ENCODE measurements at places on chromosomes 7 and 10.

DNA sequence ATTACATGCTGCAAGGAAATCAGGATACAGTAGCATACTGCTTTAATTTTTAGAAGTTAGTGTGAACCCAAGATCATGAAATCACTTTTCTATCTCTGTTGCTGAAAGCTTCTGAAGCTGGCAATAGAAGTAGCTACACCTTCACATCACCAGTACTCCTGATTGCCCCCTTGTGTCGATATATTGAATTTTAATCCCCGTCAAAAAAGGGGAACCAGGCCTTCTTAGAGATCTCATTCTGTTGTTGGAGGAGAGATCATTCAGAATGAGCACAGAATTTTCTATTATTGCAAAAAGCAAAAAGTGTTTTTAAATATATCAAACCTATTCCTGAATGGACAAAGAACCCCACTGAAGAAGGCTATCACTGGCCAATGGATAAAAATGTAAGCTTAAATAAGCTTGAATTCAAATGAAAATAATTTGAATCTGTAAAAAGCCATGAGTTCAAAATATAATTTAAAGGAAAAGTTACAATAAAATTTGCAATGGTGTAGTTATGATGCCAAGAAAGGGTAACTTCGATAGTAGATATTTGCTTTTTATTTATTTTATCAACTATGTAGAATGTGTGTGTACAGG lies 39.7 kb upstream of the TEX47 start:
- no peaks in the 10 kb centered on the region for H3K36me3 ChIP-seq

- H3K4me3 ChIP-seq = no peak overlapping the region
- no peaks in the 10 kb centered on the region for H3K4me1 ChIP-seq
- no peaks in the 10 kb centered on the region for H3K36me3 ChIP-seq
- no peak for DNase-seq
- H3K27ac ChIP-seq = no peak overlapping the region
- H3K27me3 ChIP-seq = no peaks in the 10 kb centered on the region
Measured at GRCh38 chr7:38296059-38296857, 22.8 kb upstream of the TARP start.

DNA sequence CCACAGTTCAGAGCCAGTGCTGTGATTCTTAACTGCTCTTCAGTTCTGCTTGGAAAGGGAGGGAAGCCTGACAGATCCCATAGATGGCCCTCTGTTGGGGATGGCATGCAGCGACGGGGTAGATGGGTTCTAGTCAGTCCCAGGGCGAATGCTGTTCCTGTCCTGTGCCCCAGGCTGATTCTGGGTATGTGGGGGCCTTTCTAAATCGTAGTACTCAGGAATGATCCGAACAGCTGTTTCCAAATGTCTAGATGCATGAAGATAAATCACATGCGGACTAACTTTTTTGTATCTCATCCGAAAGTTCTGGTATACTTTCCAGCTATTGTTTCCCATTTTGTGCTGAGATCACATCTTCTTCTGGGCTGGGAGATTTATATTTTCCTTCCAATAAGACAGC lies 186.0 kb upstream of the MKI67 start:
- H3K27ac ChIP-seq = no peak overlapping the region
- no peaks in the 10 kb centered on the region for H3K36me3 ChIP-seq
- DNase-seq = no peak
- peaks cover 14% of the 10 kb centered on the region for H3K4me1 ChIP-seq

GRCh38 chr7:153858355-153858754 lies 193.8 kb upstream of the DPP6 start:
- H3K4me1 ChIP-seq = no peaks in the 10 kb centered on the region
- H3K36me3 ChIP-seq = no peaks in the 10 kb centered on the region
- H3K27me3 ChIP-seq = no peaks in the 10 kb centered on the region
- no peak overlapping the region for H3K27ac ChIP-seq

DNA sequence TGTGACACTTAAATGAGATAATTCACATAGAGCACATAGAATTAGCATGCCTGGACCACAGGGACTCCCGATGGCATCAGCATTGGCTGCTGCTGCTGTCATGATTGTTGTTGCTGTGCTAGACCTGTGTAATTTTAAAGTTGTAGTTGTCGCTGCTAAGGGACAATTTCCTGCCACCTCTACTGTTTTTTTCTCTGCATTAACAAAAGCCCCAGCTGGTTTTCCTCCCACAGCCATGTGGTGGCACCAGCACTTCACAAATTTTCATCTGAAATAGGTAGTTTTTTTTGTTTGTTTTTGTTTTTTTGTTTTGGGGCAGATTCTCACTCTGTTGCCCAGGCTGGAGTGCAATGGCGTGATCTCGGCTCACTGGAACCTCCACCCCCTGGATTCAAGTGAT lies 25.4 kb upstream of the PRXL2A start:
- H3K36me3 ChIP-seq = no peaks in the 10 kb centered on the region
- DNase-seq = no peak
- no peak overlapping the region for H3K4me3 ChIP-seq
- no peaks in the 10 kb centered on the region for H3K27me3 ChIP-seq
- no peak overlapping the region for H3K27ac ChIP-seq

GRCh38 chr7:36659172-36659516 lies 65.2 kb downstream of the AOAH start:
- no peak overlapping the region for H3K4me3 ChIP-seq
- H3K36me3 ChIP-seq = no peaks in the 10 kb centered on the region
- peaks cover 3% of the 10 kb centered on the region for H3K4me1 ChIP-seq
- H3K27me3 ChIP-seq = no peaks in the 10 kb centered on the region

- peaks cover 11% of the 10 kb centered on the region for H3K27me3 ChIP-seq
- peaks cover 5% of the 10 kb centered on the region for H3K4me1 ChIP-seq
- H3K27ac ChIP-seq = no peak overlapping the region
- H3K36me3 ChIP-seq = no peaks in the 10 kb centered on the region
- no peak overlapping the region for H3K4me3 ChIP-seq
Measured at GRCh38 chr10:122018951-122019413, 30.0 kb downstream of the TACC2 start.

DNA sequence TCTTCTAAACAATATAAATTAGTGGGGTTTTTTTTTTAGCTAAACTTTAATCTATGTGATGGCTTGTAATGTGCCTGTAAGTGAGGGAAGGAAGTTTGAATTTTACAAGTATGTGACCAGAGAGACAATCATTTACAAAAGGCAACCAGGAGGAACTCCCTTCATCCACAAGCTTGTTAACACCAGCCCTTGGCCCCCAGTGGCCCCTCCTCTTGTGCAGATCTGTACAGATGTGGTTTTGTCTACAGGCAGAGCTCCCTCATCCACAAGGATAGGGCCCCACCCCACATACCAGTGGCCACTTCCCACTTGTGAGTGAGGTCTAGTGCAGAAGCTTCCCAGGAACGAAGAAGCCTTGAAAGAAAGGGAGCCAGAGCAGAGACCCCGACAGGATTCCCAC lies 234.1 kb upstream of the KMT2E start:
- no peaks in the 10 kb centered on the region for H3K36me3 ChIP-seq
- no peak for DNase-seq
- H3K27me3 ChIP-seq = no peaks in the 10 kb centered on the region
- no peaks in the 10 kb centered on the region for H3K4me1 ChIP-seq
- no peak overlapping the region for H3K4me3 ChIP-seq
- H3K27ac ChIP-seq = no peak overlapping the region

DNA sequence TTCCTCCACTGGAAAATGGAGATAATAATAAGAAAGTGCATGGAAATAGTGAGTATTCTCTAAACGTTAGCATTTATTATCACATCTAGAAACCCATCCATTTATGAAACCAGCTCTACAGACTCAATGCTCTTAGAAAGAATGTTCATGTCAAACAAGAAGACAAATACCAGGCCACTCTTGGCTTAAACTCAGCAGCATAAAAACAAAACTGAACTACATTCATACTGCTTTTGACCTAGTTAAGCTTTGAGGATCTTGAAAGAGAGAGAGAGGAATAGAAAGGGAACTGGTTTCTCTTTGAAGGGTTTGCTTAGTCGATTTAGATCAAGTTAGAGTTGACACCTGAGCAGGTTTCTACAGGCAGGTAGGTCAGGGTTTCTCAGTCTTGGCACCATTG lies 332.9 kb upstream of the PRKCQ start:
- H3K27ac ChIP-seq = no peak overlapping the region
- DNase-seq = no peak
- no peaks in the 10 kb centered on the region for H3K36me3 ChIP-seq
- no peaks in the 10 kb centered on the region for H3K27me3 ChIP-seq

GRCh38 chr7:33849004-33849403 lies 56.3 kb upstream of the BMPER start:
- no peak overlapping the region for H3K27ac ChIP-seq

DNA sequence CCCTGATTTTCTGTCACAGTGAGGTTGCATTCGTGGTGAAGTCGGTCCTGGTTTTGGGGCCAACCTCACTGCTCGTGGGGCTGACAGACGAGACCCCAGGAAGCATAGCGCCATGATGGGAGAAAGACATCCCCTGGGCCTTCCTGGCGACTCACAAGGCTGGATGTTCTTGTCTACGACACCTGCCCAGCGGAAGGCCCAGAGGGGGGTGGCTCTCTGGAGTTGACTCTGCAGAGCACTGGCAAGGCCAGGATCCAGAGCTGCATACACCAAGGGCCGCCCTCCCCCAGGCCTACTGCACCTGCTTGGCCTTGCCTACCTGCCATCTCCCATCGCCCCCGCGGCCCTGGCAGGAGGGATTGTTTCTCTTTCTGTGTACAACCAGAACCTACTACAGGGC lies 608.9 kb downstream of the PTPRN2 start:
- H3K36me3 ChIP-seq = no peaks in the 10 kb centered on the region
- no peak overlapping the region for H3K27ac ChIP-seq
- H3K4me1 ChIP-seq = peaks cover 32% of the 10 kb centered on the region
- no peak for DNase-seq
- no peaks in the 10 kb centered on the region for H3K27me3 ChIP-seq

GRCh38 chr10:59358576-59358975 lies 3.8 kb downstream of the FAM13C start:
- no peaks in the 10 kb centered on the region for H3K27me3 ChIP-seq
- H3K4me3 ChIP-seq = no peak overlapping the region
- DNase-seq = no peak
- no peak overlapping the region for H3K27ac ChIP-seq

DNA sequence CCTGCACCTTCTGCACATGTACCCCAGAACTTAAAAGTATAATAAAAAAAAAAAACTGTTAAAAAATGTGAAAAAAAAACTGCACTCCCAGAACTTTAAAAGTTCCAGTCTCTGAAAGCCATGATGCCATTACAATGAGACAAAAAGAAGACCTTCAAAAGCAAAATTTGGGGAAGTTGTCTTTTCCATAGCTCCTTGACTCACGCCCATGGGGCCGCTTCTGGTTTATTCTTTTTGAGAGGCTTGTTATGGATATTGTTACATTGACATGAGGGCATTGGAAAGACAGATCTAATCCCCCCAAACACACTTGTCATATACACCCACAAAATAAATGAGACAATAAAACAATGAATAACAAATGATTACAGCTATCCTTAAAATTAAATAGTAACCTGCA lies 798 bp downstream of the BLNK start:
- H3K27me3 ChIP-seq = no peaks in the 10 kb centered on the region
- no peaks in the 10 kb centered on the region for H3K36me3 ChIP-seq
- no peak for DNase-seq
- no peak overlapping the region for H3K4me3 ChIP-seq
- H3K4me1 ChIP-seq = no peaks in the 10 kb centered on the region

GRCh38 chr10:128759174-128759573 lies 633.0 kb upstream of the MKI67 start:
- no peak overlapping the region for H3K27ac ChIP-seq
- H3K4me1 ChIP-seq = peaks cover 1% of the 10 kb centered on the region
- H3K36me3 ChIP-seq = no peaks in the 10 kb centered on the region
- DNase-seq = no peak

DNA sequence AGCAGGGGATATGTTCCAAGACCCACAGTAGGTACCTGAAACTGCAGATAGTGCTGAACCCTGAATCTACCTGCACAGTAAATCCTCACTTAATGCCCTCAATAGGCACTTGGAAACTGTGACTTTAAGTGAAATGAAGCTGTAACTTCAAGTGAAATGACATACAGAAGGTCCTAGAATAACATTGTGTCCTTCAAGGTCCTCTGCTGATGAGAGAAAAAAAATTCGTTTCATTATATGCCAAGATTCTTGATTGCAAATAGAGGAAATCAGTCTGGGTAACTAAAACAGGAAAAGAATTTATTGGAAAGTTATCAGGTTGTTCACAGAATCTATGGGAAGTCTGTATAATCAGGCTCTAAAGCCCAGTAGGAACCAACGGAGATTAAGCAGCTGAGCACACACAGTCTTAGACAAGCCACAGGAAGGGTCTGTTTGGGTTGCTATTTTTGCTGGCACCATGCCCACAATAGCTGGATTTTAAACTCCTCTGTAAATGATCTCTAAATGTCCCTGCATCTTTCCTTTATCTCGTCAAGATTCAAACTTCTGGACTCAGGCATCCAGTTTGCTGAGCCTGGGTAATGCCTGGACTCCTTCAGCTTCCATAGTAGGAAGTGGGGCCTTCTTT lies 57.5 kb downstream of the EXOC4 start:
- peaks cover 7% of the 10 kb centered on the region for H3K36me3 ChIP-seq
- no peak for DNase-seq
- no peaks in the 10 kb centered on the region for H3K27me3 ChIP-seq

GRCh38 chr10:63986536-63986935 lies 465.3 kb downstream of the REEP3 start:
- no peak overlapping the region for H3K4me3 ChIP-seq
- DNase-seq = no peak
- no peaks in the 10 kb centered on the region for H3K27me3 ChIP-seq
- no peaks in the 10 kb centered on the region for H3K36me3 ChIP-seq
- H3K4me1 ChIP-seq = no peaks in the 10 kb centered on the region

DNA sequence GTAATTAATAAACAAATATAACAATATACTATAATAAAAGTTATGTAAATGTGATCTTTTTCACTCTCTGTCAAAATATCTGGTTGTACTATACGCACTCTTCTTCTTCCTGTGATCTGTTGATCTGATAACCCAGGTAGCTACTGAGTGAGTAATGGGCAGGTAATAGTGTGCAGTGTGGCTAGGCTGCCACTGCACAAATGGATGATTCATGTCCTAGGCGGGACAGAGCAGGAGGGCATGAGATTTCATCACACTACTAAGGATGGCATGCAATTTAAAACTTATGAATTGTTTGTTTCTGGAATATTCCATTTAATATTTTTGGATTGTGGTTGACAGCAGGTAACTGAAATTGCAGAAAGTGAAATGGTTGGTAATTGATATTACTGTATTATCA lies 44.5 kb downstream of the TAS2R16 start:
- DNase-seq = no peak
- no peaks in the 10 kb centered on the region for H3K27me3 ChIP-seq
- no peaks in the 10 kb centered on the region for H3K4me1 ChIP-seq
- H3K36me3 ChIP-seq = no peaks in the 10 kb centered on the region

- H3K27ac ChIP-seq = no peak overlapping the region
- no peak for DNase-seq
- H3K27me3 ChIP-seq = no peaks in the 10 kb centered on the region
- no peaks in the 10 kb centered on the region for H3K36me3 ChIP-seq
- H3K4me3 ChIP-seq = no peak overlapping the region
Measured at GRCh38 chr10:112221545-112221944, 38.0 kb upstream of the GPAM start.

- no peak for DNase-seq
- H3K27me3 ChIP-seq = no peaks in the 10 kb centered on the region
- H3K27ac ChIP-seq = no peak overlapping the region
Measured at GRCh38 chr7:134350709-134351108, 34.0 kb upstream of the SLC35B4 start.

GRCh38 chr10:125455431-125455830 lies 227.5 kb downstream of the TEX36 start:
- no peak for DNase-seq
- H3K4me1 ChIP-seq = no peaks in the 10 kb centered on the region
- no peaks in the 10 kb centered on the region for H3K36me3 ChIP-seq
- H3K27me3 ChIP-seq = no peaks in the 10 kb centered on the region

GRCh38 chr7:20786421-20786778 lies 286 bp downstream of the SP8 start:
- peak overlapping the region; percentile 50 for H3K4me3 ChIP-seq
- peaks cover 35% of the 10 kb centered on the region for H3K4me1 ChIP-seq
- DNase-seq = no peak
- H3K36me3 ChIP-seq = no peaks in the 10 kb centered on the region
